Right ventricle myocardium inferior (tissue), 1 donor: ENCODE measurements at places on chromosomes 12 and 14. TPM values are rescaled to one million over a fixed set of nuclear protein-coding genes. Genes with fewer than 3 reads are reported as not detected.

Gene MEG3
- 34.8 TPM for total RNA-seq

Gene CD27
- not detected for total RNA-seq

DNA sequence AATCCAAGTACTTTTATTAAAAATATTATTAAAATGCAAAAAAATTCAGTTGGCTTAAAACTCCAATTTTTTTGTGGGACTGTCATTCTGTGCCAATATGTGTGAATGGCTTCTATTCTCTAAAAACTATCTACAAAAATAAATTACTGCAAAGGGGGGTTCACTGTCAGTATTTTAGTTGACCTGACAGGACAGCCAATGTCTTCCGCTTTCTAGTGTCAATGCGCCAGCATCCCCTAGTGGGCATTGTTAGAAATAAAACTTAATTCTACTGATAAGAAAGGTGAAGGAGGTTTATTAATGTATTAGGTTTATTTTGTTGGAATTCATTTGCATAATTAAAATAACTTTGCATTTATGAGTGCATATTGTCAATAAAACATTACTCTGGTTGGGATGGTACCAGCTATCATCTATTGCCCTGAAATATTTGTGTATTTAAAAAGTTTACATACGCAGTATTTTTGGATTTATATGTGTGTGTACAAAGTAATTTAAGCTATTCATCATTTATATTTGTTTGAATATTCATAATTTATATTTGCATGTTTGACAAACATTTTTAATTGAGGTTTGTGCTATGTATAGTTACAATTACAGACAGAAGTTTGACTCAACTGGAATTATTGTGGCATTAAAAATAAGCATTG, 527.2 kb downstream of the FLRT2 start:
- no peak for DNase-seq

DNA sequence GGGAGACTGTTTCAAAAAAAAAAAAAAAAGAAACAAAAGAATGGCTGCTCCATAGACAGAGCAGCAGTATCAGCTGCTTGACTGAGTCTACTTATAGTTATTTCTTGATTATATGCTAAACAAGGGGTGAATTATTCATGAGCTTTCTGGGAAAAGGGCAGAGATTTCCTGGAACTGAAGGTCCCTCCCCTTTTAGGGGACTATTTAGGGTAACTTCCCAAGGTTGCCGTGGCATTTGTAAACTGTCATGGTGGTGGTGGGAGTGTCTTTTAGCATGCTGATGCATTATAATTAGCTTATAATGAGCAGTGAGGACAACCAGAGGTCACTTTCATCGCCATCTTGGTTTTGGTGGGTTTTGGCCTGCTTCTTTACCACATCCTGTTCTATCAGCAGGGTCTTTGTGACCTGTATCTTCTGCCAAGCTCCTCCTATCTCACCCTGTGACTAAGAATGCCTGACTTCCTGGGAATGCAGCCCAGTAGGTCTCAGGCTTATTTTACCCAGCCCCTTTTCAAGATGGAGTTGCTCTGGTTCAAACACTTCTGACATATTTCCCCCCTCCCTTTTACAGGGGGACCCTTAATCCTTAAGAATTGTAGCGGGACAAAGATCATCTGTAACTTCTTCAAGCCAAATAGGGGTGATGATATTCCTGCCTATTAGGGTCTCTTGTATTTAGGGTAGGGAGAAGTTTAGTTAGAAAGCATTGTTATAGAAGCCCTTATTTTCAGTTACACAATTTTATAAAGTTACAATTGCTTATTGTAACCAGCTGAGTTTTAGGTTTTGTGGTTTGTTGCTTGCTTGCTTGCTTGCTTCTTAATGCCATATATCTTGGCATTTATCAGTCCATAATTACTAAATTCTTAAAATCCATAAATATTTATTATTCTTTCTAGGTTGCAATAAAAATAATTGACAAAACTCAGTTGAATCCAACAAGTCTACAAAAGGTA, 42.5 kb downstream of the MARK3 start:
- no peak for DNase-seq

GRCh38 chr14:104843006-104843405, 22.1 kb upstream of the CEP170B start:
- DNase-seq, result no peak

Gene OAS2
- 5.0 TPM for total RNA-seq

Gene LRP1-AS
- not detected for total RNA-seq

Gene RESF1
- total RNA-seq, result 21.7 TPM

Gene ADAM21
- total RNA-seq, result 0.38 TPM

Gene CCDC175
- total RNA-seq, result not detected

Gene TBC1D30
- total RNA-seq, result 0.35 TPM

DNA sequence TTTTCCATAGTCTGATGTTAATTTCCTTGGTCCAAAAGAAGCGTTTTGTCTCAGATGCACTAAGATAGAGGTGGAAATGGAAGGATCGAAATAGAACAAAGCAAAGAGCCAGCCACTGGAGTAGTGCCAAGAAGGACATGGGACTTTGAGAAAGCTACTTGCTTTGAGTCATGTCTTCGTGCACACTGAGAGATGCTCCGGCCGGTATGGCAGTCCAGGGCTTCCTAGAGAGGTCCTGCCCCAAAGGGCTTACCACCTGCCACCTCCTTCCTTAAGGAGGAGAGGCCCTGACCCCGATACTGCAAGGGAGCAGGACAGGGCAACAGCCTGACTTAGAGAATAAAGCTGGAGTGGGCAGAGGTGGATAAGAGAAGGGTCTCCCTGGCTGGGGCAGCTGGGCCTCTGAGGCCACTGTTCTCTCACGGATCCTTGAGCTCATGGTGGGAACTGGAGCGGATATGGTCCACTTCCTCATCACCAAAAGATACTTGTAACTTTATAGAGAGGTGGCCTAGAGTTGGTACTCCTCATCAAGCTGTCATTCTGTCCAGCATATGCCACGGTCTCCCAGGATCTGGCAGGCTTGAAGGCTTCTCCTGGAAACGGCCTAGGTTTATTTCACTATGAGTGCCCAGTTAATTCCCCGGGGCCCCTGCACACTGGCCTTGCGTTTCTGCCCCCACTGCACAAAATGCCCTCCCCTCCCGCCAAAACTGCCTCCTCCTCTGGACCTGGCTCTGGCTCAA, 57.4 kb downstream of the FOXN3 start:
- DNase-seq, result no peak

- DNase-seq, result no peak
These were observed 139.0 kb upstream of the LHX5 start for GRCh38 chr12:113610698-113611097.

Gene OR4E2
- not detected for total RNA-seq

GRCh38 chr12:91910871-91911388, 234.7 kb downstream of the BTG1 start:
- DNase-seq, result no peak

- no peak for DNase-seq
These were observed 73.9 kb upstream of the KRR1 start for GRCh38 chr12:75585330-75585729.

Gene AMIGO2
- 2.7 TPM for total RNA-seq

DNA sequence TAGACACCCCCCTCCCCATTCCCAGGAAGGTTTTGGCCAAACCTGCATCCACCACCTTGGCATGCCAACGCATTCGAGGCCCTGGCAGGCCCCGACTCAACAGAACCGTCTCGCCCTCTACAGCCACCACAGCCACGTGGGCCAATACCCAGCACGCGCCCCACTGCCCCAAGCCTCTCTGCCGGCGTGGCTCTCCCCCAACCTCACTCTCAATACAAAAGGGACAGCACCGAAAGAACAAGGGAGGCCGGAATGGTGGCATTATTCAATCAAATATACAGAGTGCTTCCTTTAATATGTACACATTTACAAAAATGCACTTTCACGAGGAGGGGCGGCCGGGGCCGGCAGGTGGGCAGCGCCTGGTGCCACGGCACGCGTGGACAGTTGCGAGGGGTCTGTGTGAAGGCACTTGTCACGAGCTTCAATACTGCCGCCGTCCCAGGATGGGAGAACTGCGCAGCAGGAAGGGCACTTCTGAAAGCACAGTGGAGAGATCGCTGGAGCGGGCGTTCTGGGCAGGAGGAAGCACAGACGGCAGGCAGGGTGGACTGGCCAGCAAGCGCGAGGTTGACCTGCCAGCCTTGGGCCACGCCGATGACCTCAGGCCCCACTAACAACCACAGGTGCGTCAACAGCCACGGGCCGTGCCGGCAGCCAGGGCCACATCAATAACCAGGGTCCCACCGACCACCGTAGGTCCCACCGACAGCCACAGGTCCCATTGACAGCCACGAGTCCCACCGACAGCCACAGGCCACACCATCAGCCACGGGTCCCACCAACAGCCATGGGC, 26.9 kb downstream of the JAG2 start:
- peak; percentile 58 for DNase-seq

DNA sequence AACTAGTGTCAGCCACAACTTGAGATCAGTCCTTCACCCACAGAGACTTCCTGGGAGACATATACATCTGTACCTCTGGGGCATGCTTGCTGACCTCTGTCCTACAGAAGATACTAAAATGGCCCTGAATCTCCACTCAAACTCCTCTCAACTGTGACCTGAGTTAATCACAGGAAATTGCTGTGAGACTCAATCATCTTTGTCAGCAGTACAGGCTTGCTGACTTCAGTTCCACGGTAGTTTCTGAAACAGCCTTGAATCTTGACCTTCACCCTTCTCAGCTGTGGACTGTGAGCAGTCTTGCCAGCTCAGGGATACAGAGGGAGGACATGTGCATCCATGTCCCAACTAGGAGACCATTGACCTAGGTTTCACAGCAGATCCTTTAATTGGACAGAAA, 1.4 kb upstream of the KLRC1 start:
- no peak for DNase-seq

GRCh38 chr12:131805421-131805820, 22.8 kb upstream of the MMP17 start:
- DNase-seq, result no peak

Gene BCL2L14
- total RNA-seq, result not detected

DNA sequence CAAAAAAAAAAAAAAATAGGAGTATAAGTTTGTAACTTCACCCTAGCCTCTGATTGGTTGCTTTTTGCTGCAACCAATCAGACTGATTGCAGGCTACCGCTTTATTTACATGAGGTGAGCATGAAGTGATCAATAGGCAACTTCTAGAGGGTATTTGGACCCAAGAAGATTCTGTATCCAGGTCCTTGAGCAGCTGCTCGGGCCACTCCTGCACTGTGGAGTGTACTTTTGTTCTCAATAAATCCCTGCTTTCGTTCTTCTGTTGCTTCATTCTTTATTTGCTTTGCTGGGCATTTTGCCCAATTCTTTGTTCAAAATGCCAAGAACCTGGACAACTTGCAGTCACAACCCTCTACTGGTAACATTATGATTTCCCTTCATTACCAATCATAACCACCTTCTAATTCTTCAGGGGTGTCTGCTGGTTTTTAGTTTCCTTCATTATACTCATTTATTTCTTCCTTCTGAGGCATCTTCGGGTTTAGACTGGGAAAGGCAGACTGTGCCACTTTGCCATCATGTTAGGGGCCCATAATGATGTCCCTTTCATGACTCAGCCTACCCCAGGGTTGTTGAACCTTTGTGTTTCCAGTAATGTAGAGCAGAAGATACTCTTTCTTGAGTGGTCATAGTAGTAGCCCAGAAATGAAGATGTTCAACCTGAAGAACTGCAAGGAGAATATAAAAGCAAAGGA, 43.4 kb upstream of the LIMA1 start:
- DNase-seq, result no peak

GRCh38 chr14:63855281-63855680, 2.5 kb downstream of the SYNE2 start:
- DNase-seq, result no peak

DNA sequence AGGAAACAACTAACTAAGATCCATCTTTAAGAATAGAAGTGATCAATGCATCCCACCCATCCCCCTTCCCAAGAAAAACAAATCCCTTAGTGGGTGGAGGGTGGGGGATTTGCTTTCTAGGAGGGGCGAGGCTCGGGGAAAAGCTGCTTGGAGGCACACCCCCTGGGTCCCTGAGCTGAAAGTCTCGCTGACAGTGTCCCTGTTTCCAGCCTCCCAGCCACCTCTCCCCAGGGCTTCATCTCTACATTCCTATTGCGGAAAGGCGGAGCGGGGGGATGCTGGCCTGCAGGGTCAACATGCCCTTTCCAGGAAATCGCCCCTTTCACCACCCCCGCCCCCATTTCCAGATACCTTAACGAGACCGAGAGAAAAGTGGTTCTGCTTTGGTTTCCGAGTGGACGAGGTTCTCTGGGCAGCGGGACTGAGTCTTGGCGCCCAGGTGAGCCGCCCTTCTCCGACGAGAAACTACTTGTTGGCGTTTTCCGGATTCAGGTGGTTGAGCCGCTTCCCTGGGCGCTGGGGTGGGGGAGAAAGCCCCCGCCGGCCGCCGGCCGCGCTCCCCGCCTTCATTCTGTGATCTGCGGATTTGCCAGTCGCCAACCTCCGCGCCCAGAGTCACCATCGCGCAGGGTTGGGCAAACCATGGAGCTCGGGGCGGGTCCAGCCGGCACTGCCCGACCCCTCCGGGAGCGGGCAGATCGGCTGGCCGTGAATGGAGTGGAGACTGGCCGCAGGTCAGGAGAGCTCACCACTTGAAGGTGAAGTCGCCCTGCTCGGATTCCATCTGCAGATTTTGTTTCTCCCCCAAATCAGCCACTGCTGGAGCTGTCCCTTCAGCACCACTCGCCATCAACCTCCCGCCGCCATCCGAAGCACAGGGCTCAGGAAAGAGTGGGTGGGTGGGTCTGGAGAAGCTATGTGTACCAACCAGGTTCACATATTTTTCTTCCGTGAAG, 505 bp downstream of the KCNC2 start:
- DNase-seq, result peak; percentile 62

DNA sequence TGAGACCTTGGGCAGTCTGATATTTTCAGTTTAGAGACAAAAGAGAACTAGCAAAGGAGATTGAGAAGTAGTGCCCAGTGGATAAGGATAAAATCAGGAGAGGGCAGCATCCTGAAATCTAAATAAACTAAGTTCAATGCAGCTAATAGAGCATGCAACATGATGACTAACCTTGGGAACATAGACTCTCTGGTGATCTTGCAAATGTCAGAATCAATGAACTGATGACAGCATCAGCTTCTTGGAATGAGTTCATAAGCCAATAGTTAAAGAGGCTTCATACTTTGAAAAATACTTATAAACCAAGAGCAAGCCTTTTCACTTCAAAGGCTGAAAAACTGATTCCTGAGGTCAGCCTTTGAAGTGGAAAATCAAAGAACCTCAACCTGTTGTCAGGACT, 8.2 kb downstream of the TAS2R19 start:
- DNase-seq, result no peak

Gene WNT1
- total RNA-seq, result not detected

Gene ASCL4
- not detected for total RNA-seq

DNA sequence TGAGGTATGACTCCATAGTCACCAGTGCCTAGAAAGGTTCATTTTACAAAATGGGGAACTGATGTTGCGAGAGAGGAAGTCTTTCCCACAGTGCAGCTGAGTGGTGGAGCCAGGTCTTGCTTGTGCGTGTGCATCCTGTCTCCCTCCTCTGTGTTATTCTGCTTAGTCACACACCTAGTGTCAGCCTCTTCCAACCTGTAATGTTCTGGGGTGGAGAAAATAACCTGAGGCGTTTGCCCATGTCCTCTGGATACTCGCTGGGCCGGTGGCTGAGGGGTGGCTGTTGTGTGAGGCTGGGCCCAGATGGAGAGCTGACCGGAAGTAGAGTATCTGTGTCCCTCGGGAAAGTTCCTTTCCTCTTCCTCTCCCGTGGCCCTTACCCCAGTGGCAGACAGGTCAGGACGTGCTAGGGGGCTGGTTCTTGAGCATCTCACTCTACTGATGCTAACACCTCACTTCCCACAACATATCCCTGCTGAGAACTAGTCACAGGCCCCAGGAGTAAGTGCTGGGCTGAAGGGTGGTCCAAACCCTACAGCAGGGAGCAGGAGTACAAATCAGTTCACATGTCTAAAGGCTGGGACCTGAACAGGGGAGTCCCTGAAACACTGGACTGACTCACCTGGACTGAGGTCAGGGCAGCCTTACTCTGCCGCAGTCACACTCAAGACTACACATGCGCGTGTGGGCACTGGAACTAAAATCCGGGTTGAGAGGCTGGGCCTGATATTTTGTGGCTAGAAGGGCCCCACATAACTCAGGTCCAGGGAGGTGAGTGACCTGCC, 7.0 kb downstream of the MLF2 start:
- no peak for DNase-seq
